ENCODE measurements at places on chromosomes 5 and 9.

DNA sequence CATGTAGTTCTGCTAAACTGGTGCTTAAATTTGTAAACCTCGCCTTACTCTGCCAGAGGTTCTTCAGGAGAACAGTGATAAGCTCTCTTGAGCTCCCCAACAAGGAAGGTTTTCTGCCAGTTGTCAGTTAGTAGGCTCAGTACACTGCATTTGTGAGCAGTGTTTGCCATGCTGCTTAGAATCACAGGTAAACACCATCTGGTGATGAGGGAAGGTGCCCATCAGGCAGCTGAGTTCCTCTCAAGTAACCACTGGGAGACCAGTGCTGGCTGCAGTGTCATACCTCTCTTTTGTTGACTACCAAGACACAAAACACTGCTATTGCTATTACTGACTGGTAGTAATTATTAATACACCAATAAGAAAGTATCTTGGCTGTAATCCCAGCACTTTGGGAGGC, 186.2 kb upstream of the OTULINL start:
- DNase-seq, result no peak

DNA sequence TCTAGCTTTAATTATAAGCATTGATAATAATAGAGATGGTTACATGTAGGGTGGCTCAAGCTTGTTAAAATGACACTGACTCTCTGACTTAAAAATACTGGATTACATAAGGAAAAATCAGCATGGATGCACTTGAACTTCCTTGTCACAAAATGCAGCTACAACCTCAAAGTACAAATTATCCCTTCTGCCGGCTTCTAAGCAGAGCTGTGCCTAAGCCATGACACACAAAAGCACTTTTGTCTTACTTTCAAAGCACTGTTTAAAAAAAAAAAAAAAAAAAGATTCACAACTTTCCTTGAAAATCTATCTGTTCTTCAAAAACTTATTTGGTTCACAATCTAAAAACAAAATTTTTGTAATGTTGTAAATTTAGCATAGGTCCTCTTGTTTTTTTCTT, 36.4 kb upstream of the ZFAND5 start:
- no peak for DNase-seq

DNA sequence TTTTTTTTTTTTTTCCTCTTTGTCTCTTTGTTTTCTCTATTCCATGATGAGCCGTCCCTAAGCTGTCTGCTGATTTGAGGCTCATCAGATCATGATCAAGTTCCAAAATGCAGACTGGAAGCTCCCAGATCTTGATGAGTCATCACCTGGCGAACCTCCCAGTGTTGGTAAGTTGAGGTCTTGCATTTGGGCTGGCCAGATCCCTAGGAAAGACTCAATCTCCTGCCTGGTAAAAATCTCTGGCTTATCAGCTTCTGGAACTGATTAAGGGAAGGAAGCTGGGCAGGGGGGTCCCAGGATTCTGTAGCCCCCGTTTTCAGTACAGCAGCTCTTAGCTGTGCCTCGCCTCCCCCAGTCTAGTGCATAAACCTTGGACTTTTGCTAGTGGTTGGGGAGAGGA, 69.0 kb downstream of the TSPAN17 start:
- peak; percentile 49 for DNase-seq

DNA sequence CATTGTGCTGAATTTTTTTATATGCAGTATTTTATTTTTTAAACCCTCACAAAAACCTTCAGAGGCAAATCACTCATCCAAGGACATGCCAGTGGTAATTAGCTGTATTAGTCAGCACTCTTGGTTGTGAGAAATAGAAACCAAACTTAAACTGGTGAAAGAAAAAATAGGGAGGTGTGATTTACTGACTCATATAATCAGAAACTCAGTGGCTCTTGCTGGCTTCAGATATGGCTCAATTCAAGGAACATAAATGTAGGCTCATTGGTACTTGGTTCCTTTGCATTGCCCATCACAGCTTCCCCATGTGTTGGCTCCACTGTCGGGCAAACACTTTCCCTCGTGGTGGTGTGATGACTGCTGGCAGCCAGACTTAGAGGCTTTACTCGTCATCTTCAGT, 497.2 kb downstream of the MAT2B start:
- DNase-seq, result no peak

- no peak for DNase-seq
Observed at GRCh38 chr9:79384501-79384900, 187.3 kb upstream of the TLE4 start.

Measured in SW480 (cell line).